ENCODE measurements at places on chromosomes 4 and X. TPM values are rescaled to one million over a fixed set of nuclear protein-coding genes. Genes with fewer than 3 reads are reported as not detected.

Gene DUX4
- not detected for total RNA-seq

Gene TMEM131L
- 5.9 TPM for total RNA-seq

Gene FAM156A
- total RNA-seq, result 19.5 TPM

Gene MUC7
- total RNA-seq, result not detected

Gene GYG2
- total RNA-seq, result 11.3 TPM

Gene TMEM154
- total RNA-seq, result 0.72 TPM

Gene CT45A3
- total RNA-seq, result not detected

Gene PWWP3B
- total RNA-seq, result 1.7 TPM

Gene PDCL2
- not detected for total RNA-seq

Gene CRMP1
- 16.0 TPM for total RNA-seq

Gene GPRIN3
- 0.65 TPM for total RNA-seq

Gene TCEAL7
- total RNA-seq, result 30.5 TPM

Gene MID2
- 6.4 TPM for total RNA-seq

Gene RBM47
- 1.7 TPM for total RNA-seq

Gene CENPVL2
- total RNA-seq, result not detected

Gene HTN1
- not detected for total RNA-seq

Gene COL4A6
- total RNA-seq, result 16.4 TPM

Gene LONRF3
- 1.2 TPM for total RNA-seq

Gene HS6ST2
- total RNA-seq, result 2.2 TPM

Gene SATL1
- total RNA-seq, result not detected

Gene PPP2R2C
- 0.26 TPM for total RNA-seq

Gene TRIM75
- total RNA-seq, result not detected

Gene GPR173
- total RNA-seq, result 9.8 TPM

Gene MAGEB3
- not detected for total RNA-seq

Data from epithelial cell of alveolus of lung (primary cell).